T-cell (primary cell): ENCODE measurements at places on chromosomes 1 and 21. TPM values are rescaled to one million over a fixed set of nuclear protein-coding genes. Genes with fewer than 3 reads are reported as not detected.

GRCh38 chr1:206794294-206794908 is 22.1 kb upstream of the IL10 start:
- no peak for DNase-seq

DNA sequence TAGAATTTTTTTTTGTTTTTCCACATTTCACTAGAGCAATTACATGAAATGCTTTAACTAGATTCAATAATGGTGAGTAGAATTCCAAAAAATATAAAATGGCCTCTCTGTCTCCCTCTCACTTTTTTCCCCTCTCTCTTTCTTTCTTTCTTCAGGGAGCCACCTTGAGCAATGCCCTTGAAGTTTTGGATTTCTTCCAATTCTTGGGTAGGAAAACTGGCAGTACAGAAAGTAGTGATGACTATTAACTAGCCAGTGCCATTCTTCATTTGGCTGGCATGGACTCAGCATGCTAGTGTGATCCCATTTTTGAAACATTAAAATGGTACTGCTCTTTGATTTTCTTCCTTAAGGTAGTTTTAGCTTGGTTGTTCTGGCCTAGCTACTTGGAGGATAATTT is 4.5 kb upstream of the FNBP1L start:
- DNase-seq = no peak

- DNase-seq = no peak
Observed at GRCh38 chr1:201447903-201448871, 20.8 kb downstream of the PHLDA3 start.

GRCh38 chr21:36744190-36744559 is 45.3 kb downstream of the SIM2 start:
- DNase-seq = no peak

GRCh38 chr1:3002349-3003038 is 18.8 kb upstream of the ACTRT2 start:
- no peak for DNase-seq

- no peak for DNase-seq
Observed at GRCh38 chr1:83637009-83637408, 361.9 kb downstream of the TTLL7 start.

DNA sequence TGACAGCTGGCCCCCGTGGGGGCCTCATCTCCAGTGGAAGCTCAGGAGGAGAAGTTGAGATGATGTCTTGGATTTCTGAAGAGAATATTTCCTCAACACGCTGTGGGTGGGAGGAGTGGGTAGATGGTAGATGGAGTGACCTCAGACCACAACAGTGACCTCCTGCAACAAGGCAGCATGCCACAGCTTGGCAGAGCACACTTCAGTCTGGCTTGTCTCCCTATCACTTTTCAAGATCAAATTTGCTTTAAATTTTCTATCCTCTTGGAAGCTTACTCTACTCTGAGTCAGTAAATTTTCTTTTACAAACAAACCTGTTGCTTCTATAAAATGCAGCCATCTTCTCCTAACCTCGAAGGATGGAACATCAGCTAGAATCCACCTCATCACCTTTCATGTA is 59.7 kb downstream of the NTPCR start:
- DNase-seq = no peak

DNA sequence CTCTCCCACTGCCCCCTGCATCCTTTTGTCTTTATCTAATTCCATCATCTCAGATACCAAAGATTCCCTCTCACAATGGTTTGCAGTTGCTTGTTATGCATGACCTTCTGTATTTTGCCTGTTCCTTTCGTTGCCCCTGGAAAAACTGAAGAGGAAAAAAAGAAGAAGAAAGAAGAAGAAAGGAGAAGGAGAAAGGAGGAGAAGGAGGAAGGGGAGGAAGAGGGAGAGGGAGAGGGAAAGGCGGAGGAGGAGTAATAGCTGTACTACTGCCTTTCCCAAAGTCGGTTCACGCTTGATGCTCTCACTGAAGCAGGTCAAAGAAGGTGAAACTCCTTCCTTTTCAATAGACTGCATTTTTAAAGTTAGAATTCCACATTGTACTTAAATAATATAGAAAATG is 513.8 kb downstream of the PTPRC start:
- no peak for DNase-seq

- no peak for DNase-seq
Observed at GRCh38 chr1:43440358-43440757, 13.4 kb downstream of the HYI start.

- no peak for DNase-seq
Observed at GRCh38 chr1:87883906-87884305, 555.2 kb downstream of the LMO4 start.

- DNase-seq = no peak
Observed at GRCh38 chr1:34361781-34362357, 185.2 kb downstream of the C1orf94 start.

FHAD1 gene
- 0.96 TPM for total RNA-seq

- no peak for DNase-seq
Observed at GRCh38 chr21:38227401-38227800, 29.4 kb upstream of the KCNJ15 start.

DNA sequence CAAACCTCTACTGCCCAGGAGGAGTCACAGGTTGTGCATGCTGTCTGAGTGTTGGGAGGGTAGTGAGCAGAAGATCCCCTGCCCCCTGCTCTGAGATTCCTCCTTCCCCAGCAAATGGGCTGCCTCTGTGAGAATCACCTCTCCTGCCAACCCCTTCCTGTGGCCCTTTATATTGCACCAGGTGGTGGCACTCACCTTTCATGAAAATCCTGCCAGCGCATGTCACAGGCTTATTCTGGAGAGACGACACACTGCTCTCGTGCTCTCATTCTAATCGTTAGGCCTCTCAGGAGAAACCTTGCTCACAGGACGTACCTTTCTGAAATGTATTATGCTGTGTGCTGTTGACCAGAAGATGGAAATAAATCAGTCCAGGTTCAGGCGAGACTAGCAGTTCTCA is 113.7 kb downstream of the RGL1 start:
- no peak for DNase-seq

DNA sequence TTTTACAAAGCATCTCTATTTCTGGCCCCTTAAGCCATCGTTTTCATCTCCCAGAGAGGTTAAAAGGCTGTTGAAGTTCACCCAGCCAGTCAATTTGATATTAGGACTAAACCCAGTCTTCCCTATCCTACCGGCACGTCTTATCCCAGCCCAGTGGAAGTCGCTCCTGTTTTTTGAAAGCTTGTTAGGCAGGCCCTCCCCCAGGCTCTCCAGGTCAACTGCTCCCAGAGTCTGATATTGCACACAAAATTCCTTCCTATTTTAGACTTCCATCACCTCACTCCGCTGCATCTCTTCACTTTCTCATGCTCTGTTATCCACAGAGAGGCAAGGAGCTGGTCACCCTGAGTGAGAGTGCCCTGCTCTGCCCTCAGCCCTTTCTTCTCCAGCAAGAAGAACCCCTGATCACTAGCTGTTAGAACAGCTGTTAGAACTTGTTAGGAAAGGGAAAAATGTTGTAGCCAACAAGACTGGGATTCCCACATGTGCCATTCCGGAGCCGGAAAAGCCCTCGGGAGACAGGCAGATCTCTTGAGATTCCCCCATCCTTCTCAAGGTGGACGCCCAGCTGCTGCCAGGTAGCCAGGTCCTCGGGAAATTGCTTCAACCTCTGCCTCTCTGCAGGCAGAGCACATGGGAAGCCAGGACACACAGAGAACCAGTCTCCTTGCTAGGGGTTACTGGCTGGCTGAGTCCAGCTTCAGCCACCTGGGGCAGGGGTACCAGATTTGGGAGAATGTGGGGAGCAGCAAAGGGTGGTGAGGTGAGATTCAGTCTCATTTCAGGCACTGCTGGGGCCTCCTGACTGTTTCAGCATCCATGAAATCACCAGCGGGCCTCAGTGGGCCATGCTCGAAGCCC is 25.7 kb downstream of the PLXNA2 start:
- no peak for DNase-seq

- no peak for DNase-seq
Observed at GRCh38 chr1:245177071-245177900, 22.5 kb downstream of the KIF26B start.

CD101 gene
- 5.3 TPM for total RNA-seq

UBASH3A gene
- 80.5 TPM for total RNA-seq

DNA sequence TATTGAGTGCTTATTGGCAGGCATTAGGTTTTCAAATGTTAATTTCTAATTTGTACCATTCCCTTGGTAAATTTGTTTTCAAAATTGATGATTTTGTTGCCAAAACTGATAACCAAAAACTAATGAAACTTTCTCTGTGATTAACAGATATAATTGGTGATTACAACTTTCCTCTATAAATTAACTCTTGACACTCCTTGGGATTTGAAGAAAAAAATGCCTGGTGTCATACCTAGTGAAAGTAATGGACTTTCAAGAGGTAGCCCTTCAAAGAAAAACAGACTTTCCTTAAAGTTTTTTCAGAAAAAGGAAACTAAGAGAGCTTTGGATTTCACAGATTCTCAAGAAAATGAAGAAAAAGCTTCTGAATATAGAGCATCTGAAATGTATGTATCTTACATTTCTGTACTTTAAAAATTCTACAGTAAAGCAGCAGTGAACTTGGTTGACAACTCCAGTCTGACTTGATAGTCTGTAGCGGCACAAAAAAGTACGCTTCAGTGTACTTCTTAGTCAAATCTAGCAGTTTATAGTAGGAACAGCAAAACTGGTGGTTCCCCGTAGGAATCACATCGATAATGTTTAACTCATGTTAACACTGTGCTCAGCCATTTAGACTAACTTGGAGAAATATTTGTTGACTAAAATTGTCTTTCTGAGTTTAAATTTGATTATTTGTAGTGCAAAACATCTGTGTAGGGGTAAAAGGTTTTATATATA is 3.0 kb downstream of the USP1 start:
- no peak for DNase-seq

- no peak for DNase-seq
Observed at GRCh38 chr1:100530880-100531487, 7.0 kb upstream of the GPR88 start.

DNA sequence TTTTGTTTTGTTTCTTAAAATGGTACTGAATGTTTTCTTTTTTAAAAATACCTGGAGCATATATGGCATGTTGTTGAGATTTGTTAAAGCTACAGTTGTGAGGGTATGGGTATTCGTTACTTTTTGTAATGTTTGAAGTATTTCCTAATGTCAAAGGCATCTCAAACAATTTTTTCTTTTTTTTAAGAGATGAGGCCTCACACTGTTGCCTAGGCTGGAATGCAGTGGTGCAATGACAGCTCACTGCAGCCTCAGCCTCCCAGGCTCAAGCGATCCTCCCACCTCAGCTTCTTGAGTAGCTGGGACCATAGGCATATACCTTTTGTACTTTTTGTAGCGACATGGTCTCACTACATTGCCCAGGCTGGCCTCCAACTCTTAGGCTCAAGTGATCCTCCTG is 16.1 kb downstream of the CLCN6 start:
- DNase-seq = no peak

- no peak for DNase-seq
Observed at GRCh38 chr1:6794164-6794563, 8.9 kb downstream of the CAMTA1 start.

DNA sequence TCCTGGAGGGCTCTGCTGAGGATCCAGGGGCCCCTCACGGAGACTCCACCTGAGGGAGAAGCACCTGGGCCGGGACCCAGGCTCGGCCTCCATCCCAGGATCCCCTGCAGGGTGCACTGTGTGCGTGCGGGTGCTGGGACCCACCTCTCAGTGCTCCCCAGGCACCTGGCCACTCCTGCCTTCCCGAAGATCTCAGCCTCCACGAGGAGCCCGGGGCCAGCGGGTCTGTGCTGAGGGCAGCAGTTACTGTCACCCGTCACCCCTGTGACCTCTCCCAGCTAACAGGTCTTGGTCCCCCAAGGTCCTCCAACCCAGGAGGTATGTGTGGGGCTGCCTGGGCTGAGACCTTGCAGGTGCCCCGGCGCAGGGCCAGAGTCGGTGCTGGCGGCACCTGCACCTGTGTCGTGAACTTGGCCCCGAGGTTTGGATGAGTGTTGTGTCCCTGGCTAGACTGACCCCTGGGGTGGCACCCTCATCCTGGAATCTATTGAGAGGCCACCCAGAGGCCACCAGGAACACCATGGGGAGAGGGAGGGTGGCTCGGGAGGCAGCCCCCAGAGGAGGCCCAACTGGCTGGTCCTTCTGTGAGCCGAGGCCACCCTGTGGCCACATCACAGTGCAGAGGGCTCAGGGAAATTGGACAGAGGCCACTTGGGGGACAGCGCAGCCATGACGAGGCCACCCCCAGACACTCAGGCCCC is 17.7 kb downstream of the MORN1 start:
- no peak for DNase-seq

- DNase-seq = no peak
Observed at GRCh38 chr1:170146720-170147263, 1.0 kb downstream of the NTMT2 start.

- no peak for DNase-seq
Observed at GRCh38 chr1:235741294-235741693, 91.7 kb upstream of the GNG4 start.

DNA sequence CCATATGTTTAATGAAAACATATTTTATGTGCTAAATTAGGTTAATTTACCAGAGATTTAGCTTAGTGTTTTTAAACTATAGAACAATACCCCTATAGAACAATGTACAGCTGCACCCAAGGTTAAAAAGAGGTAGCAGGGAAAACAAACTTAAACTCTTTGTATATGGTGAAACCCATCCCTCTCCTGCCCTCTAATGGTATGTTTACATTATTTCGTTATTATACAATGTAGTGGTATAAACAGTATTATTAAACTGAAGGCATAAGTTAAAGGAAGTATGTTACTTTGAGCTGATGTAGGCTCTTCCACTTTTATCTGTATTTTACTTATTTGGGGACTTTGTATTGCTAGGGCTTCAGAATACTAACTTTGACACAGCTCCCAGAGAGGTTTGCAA is 16.7 kb upstream of the ZYG11A start:
- DNase-seq = no peak

DNA sequence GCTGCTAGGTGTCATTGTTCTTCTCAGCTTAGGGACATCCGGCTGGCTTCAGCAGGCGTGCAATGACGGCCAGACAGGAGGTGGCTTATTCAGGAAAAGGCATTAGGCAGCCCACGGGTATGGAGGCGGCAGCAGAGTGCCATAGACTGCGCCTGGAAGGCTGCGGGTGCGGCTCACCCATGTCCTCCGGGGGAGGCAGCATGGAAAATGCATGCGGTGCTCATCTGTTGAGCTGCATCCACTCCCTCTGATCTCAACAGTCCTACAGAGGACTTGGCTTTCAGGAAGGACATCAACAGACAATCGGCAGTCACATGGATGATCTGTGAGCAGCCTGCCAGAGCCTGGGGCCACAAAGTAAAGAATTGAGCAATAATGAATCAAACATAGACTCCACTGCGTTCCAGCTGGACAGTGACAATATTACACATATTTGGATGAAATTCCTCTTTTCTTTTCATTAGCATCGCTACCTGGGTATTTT is 42.9 kb downstream of the UMODL1 start:
- DNase-seq = no peak

- no peak for DNase-seq
Observed at GRCh38 chr1:45792744-45793143, 10.7 kb upstream of the MAST2 start.

TDRD5 gene
- not detected for total RNA-seq

- no peak for DNase-seq
Observed at GRCh38 chr1:201061886-201062285, 38.4 kb upstream of the KIF21B start.

DNA sequence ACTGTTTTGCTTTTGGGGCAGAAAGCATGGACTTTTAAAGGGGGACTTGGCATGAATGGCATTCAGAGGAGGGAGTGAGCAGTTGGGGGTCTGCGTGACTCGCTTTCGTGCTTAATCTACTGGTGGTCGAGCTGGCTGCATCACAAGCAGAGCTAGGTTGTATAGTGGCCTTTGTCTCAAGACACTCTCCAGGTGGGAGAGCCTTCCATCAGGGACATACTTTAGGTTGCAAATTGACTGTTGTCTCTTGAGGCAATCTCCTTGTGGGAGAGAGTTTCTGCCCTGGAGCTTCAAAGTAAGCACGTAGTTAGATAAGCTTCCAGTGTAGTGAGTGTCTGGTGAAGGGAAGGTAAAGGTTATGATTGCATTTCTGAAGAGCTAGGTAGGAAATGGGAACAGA is 93.9 kb downstream of the C1orf21 start:
- no peak for DNase-seq
